Renal cortical epithelial cell (primary cell): ENCODE measurements at places on chromosomes 2 and 18. TPM values are rescaled to one million over a fixed set of nuclear protein-coding genes. Genes with fewer than 3 reads are reported as not detected.

GRCh38 chr2:235802542-235802941 is 308.7 kb downstream of the AGAP1 start:
- no peak for DNase-seq

FOXD4L1 gene
- 0.20 TPM in 1 of 2 replicates, not detected in the other for total RNA-seq

CFAP210 gene
- 0.25 TPM in 1 of 2 replicates, not detected in the other for total RNA-seq

TUBA3D gene
- not detected in 2 replicates for total RNA-seq

GRCh38 chr2:120904830-120905234 is 169.2 kb downstream of the GLI2 start:
- no peak for DNase-seq

DNA sequence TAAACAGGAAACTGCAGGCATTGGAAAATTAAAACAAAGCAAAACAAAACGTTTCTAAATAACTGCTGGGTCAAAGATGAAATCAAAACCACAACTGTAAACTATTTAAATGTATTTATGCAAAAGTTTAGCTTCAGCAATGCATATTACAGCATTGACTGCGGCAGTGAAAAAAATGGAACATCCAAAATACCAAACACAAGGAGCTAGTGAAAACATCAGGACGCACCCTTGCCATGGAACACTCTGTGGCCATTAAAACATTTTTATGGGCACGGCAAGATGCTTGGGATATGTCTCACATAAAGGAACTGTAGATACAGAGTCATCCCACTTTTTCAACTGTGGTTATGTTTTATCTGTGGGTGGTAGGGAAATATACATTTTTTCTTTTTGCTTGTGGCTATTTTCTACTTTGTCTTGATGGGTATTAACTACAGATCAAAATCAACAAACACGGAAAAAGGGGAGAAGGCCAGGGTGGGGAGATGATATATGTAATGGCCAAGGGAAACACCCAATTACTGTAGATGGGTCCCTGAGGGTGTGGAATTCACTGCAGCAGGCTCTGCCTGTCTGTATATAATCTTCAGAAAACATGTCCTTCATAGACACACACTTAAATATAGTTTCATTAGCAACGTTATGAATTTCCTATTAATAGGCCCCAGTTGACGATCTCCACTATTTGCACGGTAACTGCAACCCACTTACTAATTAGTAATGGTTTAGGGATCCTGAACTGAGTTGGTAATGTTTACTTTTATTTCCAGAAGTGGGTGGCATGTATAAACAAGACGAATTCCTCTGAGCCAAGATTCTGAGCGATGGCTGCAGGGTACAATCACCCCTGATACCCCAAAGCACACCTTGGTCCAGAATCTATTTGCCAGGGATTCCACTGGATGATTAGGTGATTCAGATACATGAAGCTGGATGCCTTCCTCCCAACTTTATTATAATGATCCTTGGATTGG is 110.5 kb downstream of the ACKR3 start:
- no peak for DNase-seq

GRCh38 chr18:13735681-13736080 is 9.2 kb downstream of the RNMT start:
- DNase-seq, result no peak

CTAGE1 gene
- under 0.01 TPM in 1 of 2 replicates, not detected in the other for total RNA-seq

GRCh38 chr18:59478591-59478990 is 119.5 kb upstream of the LMAN1 start:
- no peak for DNase-seq

- no peak for DNase-seq
These were observed 135.9 kb downstream of the ACKR3 start for GRCh38 chr2:236705295-236706105.

QPCT gene
- total RNA-seq, result 81.8 and 83.0 TPM in 2 replicates

C2orf66 gene
- 0.35 TPM in 1 of 2 replicates, not detected in the other for total RNA-seq

UGT1A8 gene
- total RNA-seq, result 0.35 TPM in 2 replicates

LYG2 gene
- total RNA-seq, result not detected in 2 replicates

DNA sequence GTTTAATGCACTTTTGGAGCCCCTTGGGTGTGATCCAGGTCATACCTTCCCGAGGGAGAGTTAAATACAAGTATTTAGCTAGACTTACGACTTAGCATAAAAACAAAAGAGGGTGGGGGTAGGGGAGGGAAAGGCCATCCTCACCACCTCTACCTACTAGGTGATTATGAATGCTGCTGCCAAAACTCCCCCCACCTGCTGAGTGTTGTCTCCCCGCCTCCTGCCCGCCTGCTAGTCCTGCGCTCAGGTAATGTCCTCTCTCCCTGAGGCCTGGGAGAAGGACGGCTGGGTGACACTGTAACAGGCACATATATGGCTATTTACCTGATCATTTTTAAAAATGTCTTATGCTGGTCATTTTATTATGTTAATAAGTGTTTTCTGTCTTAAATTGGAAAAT is 3.0 kb upstream of the NCKAP5 start:
- DNase-seq, result no peak
